ENCODE measurements at places on chromosomes 2 and 18.
A peak's percentile ranks its signal among the peaks of the same experiment; 100 is the strongest.

DNA sequence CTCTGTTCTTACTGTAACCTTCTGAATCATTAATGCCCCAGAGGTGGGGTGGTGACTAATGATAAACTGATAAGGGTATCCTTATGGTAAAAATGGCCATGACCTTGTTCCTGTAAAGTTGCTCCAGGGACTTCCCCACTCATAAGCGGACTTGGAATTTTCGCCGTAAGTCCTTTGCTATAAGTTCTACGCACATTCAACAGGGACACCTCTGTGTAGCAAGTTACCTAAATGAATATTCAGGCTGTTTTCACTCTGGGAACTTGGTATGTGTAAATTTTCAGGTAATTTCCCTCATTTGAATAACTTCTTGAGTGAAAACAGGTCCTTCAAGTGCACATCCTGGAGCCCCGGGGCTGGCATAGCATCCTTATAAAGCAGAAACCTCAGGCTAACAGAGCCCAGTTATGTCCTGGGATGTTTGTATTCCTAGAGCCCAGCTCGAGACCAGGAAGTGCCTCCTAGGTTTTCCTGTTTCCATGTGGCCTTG is 9.4 kb upstream of the AGFG1 start:
- DNase-seq: no peak

GRCh38 chr18:69737851-69738250 is 209.8 kb downstream of the CD226 start:
- no peak for DNase-seq

DNA sequence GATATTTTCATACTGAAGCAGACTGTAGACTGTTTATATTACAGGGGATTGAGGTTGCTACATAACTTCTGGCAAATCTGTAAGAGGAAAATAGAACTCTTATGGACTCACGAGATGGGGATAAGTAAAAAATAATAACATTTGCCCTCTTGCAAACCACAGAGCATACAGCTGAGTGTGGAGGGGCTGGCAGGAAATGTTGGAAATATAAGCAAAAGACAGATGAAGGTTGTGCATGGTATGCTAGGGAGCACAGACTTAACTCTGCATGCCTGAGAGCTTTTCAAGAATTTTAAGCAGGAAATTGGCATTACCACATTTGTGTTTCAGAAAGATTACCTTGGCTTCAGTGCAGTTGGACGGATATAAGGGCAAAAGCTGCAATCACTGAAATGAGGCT is 411.1 kb downstream of the RAD51AP2 start:
- DNase-seq: no peak

DNA sequence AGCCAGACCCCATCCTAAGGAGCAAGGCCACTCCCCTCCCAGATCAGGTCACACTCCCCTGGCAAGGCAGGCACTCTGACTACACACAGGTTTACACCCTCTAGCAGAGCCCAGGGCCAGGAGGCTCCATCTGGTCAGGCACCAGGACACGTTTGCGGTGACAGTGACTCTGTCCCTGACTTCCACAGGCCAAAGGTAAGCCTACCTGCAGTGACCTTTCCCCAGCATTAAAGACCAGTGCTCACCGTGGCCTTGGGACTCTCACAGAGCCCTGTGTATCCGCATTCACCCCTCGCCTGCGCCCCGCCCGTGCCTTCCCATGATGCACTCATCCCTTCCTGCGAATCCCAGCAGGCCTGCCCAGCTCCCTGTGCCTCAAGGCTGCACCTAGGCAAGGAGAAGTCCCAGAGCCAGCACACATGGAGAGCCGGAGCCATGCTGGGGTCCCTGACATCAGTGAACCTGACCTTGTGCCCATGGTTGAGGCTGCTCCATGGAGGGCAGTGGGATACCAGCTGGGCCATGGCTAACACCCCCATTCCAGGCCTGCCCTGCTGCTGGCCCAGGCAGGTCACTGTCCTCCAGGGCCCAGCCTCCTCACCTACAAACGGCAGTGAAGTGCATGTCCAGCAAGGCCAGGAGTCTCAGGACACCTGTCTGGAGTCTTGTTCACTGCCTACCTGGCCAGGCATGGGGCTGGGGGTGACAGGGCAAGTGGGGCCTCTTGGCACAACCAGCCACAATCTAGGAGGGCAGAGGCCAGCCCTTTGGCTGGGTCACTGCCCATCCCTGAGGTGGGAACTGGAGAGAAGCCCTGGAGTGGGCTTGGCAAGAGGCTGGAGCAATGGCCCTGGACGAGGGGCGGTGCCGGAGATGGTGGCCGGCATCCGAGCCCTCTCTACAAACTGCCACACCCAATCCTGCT is 3.0 kb downstream of the NEURL3 start:
- no peak for DNase-seq

- DNase-seq: no peak
Measured at GRCh38 chr2:68345129-68345875, 19.8 kb upstream of the PLEK start.

DNA sequence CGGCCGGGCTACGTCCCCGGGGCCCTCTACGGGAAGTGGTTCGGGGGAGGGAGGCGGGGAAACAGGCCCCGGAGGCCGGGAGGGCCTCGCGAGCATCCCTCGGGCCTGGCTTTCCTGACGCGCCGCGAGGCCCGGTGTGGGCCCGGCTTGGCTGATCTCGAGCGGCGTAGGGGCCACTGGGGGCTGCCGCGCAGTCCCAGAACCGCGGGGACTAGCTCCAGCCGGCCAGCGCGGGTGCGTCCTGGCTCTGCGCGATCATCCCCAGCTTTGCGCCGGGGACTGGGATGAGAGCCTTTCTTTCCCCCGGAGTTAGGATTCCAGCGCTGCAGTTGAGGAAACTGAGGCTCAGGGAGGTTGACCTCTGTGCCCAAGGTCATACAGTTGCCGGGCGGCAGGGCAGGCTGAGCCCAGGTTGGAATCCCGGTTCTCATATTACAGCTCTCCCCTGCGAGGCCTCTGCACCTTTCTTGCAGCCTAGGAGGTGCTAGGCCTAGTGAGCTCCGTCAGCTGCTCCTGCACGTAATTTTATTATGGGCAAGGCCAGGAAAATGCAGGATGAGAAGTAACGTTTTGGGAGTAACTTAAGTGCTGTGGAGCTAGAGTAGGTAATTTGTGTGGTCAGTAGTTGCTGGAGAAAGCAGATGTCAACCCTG is 501 bp downstream of the LPIN1 start:
- DNase-seq: no peak

DNA sequence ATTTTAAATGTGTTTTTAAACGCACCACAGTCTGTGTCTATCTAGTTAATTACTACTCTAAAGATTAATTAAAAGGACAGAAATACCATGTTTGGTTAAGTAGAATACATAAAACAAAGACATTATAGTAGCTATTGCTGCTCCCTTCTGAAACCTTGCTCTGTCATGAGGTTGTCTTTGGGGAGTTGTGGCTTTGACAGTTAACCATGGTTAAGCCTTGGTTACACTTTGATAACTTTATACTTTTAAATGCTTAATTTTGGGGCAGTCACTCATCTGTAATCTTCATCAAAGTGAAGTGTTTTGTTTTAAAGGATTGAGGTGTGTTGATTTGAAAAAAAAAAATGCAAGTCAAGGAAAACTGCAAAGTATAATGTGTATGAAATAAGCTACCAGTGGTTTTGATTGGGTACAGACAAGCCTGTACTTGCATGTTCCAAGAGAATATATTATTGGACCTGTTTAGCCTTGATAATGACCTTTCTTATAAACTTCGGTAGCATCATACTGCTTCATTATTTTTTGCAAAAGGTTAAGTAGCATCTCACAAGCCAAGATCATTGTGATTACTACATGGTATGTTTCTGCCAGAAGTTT is 29.8 kb upstream of the TBR1 start:
- DNase-seq: no peak

DNA sequence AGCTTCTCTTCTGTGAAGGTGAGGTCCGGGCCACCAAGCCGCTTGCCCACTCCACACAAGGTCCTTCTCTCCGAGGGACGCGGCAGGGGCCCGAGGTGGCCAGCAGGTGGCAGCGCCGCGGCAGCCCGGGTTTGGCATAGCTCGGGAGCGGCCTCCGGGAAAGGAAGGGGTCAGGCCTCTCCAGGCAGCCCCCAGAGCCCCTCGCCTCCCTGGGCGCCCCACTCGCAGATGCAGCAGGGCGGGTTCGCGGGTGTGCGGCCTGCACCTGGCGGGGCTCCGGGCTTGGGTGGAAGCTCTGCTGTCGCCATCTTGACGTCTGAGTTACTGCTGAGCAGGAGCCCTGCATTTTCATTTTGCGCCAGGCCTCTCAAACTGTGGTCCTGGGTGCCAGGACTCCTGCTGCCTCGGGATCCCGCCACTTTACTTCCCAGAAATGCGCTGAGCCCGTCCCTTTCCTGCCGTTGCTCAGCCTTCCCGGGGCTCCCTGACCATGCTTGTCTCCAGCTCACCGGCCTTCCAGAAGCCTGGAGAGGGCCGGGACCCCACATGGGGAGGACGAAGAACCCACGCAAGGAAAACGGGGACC is 18.6 kb upstream of the NCL start:
- DNase-seq: peak; percentile 64

- DNase-seq: no peak
Measured at GRCh38 chr18:51980101-51980500, 359.9 kb upstream of the DCC start.

DNA sequence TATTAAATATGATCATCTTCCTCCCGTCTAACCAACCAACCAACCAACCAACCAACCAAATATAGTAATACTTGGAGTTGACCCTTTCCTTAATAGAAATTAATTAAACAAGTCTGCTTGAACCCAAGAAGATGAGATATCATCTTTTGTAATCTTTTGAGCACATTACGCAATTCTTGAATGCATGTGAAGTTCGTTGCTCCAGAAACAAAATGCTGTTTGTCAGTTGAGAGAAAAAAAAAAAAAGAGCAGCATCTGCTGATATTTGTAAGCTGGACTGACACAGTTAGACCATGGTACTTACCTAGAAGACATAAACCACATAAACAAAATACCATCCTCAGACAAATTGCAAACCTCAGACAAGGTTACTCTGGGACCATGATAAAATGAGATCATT is 9.2 kb upstream of the SERPINB2 start:
- DNase-seq: no peak

GRCh38 chr2:230459216-230459615 is 43.2 kb downstream of the SP100 start:
- DNase-seq: no peak

GRCh38 chr2:233223059-233223894 is 28.2 kb upstream of the ATG16L1 start:
- DNase-seq: no peak

GRCh38 chr2:98568161-98568956 is 40.0 kb downstream of the COA5 start:
- DNase-seq: no peak

- DNase-seq: no peak
Measured at GRCh38 chr2:140308706-140309105, 1528.5 kb upstream of the NXPH2 start.

GRCh38 chr18:51541230-51541629 is 343.7 kb upstream of the MEX3C start:
- no peak for DNase-seq

GRCh38 chr2:38315707-38316333 is 61.3 kb downstream of the ATL2 start:
- DNase-seq: no peak

DNA sequence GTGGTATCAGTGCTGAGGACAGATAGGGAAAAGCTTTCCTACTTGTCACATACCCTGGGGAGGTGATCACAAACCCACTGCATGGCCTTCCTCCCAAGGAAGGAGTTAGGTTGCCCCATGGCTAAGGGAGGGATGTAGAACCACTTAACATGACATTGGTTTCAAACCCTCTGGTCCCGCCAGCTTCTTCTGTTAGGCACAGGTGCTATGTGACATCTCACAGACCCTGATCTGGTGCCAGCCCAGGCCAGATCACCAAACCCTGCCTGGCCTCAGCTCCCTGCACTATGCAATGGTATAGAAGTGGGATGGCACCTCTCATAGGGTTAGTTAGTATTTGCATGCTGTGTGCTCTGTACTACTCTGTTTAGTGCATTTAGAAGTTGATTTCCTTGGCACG is 58.0 kb downstream of the TCF7L1 start:
- DNase-seq: no peak

DNA sequence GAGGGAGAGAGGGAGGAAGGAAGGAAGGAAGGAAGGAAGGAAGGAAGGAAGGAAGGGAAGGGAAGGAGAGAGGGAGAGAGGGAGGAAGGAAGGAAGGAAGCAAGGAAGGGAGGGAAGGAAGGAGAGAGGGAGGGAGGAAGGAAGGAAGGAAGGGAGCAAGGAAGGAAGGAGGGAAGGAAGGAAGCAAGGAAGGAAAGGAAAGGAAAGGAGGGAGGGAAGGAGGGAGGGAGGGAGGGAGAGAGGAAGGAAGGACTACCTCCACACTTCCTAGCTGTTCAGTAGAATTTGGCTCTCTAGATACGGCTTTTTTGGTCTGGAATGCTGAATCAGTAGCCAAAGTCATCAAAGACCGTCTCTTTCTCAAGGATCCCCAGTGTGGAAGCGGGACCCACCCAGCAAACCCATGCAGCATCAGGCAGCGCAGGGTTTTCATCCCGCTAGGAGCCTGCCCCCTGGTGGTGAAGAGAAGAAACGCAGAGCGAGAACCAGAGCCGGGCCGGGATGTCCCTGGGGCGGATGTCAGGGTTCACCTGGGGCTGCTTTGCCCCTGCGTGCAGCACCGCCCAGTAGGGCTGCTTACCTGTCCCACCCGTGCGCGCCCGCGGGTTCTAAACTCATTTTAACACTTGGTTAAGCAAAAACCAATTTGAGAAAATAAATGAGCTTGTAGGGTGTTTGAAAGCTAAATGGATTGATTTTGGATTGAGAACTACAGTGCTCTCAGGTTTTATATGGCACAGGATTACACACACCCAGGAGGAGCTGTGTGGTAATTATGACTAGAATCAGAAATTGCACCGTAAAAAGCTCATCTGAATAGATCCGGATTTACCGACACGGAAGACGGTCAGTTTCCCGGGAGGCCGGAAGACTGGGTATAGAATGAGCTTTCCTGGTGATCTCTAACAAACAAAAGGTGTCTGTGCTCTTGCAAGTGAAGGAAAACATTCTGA is 48.1 kb upstream of the ARL4C start:
- peak; percentile 61 for DNase-seq

GRCh38 chr2:89841476-89841840 is 1150.0 kb downstream of the RPIA start:
- DNase-seq: no peak

DNA sequence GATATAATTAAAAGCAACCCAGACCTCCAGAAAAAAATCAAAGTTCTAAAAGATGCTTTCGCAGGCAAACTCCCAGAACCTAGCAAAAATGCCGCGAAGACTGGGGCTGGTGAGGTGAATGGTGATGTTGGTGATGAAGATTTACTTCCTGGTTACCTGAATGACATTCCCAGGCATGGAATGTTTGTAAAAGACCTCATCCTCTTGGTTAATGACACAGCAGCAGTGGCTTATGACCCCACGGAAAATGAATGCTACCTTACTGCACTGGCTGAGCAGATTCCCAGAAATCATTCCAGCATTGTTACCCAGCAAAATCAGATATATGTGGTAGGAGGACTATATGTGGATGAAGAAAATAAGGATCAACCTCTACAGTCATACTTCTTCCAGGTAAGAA is 994 bp downstream of the KLHL41 start:
- DNase-seq: no peak

GRCh38 chr18:26448714-26449159 is 99.6 kb downstream of the KCTD1 start:
- no peak for DNase-seq
